ENCODE measurements at places on chromosomes 5 and 9. TPM values are rescaled to one million over a fixed set of nuclear protein-coding genes. Genes with fewer than 3 reads are reported as not detected.

Gene PDE8B
- 0.17 TPM for total RNA-seq

Gene STKLD1
- total RNA-seq = 0.33 TPM

Gene PPP2R2B
- 0.12 TPM for total RNA-seq

Gene NSMF
- 68.6 TPM for total RNA-seq

Gene ADAMTS19
- not detected for total RNA-seq

GRCh38 chr9:27491154-27491553 is 32.9 kb upstream of the IFNK start:
- DNase-seq = no peak
- H3K4me3 ChIP-seq = no peak overlapping the region
- H3K36me3 ChIP-seq = no peaks in the 10 kb centered on the region

GRCh38 chr9:99362321-99362720 is 140.2 kb downstream of the SEC61B start:
- DNase-seq = no peak
- H3K27ac ChIP-seq = no peak overlapping the region
- H3K36me3 ChIP-seq = no peaks in the 10 kb centered on the region

GRCh38 chr9:78314953-78315870 is 18.3 kb downstream of the PSAT1 start:
- H3K27ac ChIP-seq = peak overlapping the region; percentile 64
- H3K27me3 ChIP-seq = no peaks in the 10 kb centered on the region
- DNase-seq = no peak
- H3K4me3 ChIP-seq = no peak overlapping the region
- H3K4me1 ChIP-seq = peaks cover 9% of the 10 kb centered on the region

DNA sequence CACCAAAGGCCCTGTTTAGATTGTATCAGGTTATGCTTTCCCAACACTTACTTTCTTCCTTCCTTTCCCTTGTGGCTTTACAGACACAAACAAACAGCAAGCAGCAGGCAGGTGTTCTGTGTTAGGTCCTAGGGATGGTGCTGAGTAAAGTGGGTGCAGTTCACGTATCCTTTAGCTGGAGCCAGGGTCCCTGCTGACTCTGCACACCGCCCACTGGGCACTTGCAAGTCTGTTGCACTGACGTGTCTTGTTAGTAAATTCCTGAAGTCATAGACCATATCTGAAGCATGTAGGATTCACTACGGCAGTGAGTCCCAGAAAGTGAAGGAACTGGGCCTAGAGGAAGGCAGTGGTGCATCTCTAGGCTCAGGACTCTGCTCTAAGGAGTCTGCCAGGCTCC is 96.5 kb downstream of the DAPK1 start:
- DNase-seq = no peak
- H3K27me3 ChIP-seq = peaks cover 2% of the 10 kb centered on the region
- H3K4me3 ChIP-seq = no peak overlapping the region
- no peaks in the 10 kb centered on the region for H3K4me1 ChIP-seq

- peak; percentile 81 for DNase-seq
- H3K27ac ChIP-seq = peak overlapping the region; percentile 98
- peak overlapping the region; percentile 56 for H3K4me3 ChIP-seq
- H3K27me3 ChIP-seq = no peaks in the 10 kb centered on the region
- H3K4me1 ChIP-seq = peaks cover 58% of the 10 kb centered on the region
Measured at GRCh38 chr9:91177661-91178280, 183.9 kb downstream of the AUH start.

DNA sequence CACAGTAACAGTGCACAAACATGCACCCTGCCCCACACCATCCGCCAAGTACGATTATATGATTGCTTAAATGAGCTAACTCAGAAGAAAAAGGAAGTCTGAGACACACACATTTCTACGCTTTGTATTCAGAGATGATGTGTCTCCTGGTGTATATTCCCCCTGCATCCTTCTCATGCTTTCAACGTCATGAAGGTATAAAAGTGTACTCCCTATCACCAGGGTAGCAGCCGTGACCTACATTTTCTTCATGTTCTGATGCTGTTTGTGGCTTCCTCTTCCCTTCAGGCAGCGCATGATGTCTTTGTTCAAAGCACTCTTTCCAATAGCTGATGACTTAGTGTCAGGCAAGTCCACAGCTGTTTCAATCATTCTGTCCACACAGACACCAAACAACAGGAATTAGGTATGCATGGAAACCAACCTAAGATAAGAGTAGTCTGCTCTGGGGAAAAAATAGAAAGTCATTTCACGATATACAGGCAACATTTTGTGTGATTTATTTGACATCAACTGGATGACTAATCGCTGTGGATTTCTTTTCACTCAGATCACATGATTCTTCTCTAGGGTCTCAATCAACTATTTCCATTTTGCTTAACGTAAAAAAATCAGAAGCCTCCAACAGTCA is 269.4 kb upstream of the PTGER4 start:
- peaks cover 7% of the 10 kb centered on the region for H3K36me3 ChIP-seq
- DNase-seq = peak; percentile 93
- H3K27me3 ChIP-seq = no peaks in the 10 kb centered on the region

GRCh38 chr9:77589046-77589795 is 58.9 kb downstream of the GNA14 start:
- peaks cover 3% of the 10 kb centered on the region for H3K4me1 ChIP-seq
- H3K27me3 ChIP-seq = peaks cover 2% of the 10 kb centered on the region
- no peak overlapping the region for H3K27ac ChIP-seq

GRCh38 chr9:98057138-98057799 is 737 bp downstream of the NANS start:
- no peak for DNase-seq
- peak overlapping the region; percentile 97 for H3K27ac ChIP-seq
- peaks cover 20% of the 10 kb centered on the region for H3K36me3 ChIP-seq
- H3K4me3 ChIP-seq = peak overlapping the region; percentile 93

DNA sequence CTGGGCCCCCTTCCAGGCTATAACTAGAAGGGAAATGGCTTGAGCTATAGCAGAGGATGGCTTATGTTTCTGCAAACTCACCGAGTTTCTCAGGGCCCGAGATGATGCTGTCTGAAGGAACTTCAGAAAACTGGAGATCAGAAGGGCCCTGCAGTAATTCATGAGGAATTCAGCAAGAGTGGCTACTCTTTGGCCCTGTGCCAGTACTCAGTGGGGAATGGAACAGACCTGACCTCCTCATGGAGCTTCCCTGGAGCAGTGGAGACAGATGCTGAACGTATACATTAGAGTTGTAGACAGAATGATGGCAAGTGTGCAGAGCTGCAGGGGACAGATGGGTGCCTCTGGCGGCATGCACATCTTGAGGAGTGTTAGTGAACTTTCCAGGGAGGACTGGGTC is 17.3 kb upstream of the SMIM32 start:
- peaks cover 4% of the 10 kb centered on the region for H3K27me3 ChIP-seq
- peaks cover 2% of the 10 kb centered on the region for H3K4me1 ChIP-seq
- H3K36me3 ChIP-seq = no peaks in the 10 kb centered on the region
- no peak overlapping the region for H3K4me3 ChIP-seq

DNA sequence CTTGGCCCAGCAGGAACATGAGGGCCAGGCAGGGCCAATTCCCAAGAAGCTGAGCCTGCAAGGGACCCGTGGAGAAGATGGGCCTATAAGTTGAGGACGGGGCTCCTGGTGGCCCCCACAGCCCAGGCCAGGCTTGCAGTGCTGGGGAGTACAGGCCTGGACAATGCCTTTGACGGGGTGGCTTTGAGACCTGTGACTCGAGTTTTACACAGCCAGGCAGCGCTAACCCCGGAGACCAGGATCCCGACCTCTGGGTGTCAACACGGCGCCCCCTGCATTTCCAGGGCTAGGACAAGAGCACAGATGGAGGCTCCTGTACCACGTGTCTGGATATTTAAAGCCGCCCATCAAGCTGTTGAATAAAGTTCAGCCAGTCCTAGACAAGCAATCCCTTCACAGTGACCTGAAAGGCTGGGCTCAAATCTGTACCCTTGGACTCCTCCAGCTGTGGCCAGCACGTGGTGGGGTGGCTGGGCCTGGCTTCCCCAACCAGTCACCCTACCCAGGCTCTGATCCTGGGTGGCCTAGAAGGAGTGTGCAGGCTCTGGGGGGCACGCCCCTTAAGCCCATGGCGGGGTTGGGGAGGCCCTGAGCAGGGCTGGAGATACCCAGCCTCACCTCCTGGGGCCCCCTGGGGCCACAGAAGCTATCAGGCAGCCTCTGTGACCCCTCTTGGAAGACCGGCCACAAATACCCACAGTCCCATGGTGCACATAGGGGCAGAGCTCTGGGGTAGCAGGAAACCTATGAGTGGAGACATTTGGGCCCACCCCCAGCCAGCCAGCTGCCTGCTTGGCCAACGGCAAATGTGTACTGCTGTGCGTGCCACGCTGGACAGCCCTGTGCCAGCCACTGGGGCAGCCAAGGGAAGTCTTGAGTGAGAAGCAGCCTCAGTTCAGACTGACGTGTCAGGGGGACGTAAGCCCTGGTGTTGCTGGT is 88.7 kb downstream of the NTNG2 start:
- no peak overlapping the region for H3K27ac ChIP-seq
- H3K4me1 ChIP-seq = no peaks in the 10 kb centered on the region
- DNase-seq = no peak
- H3K27me3 ChIP-seq = peaks cover 19% of the 10 kb centered on the region
- no peak overlapping the region for H3K4me3 ChIP-seq
- H3K36me3 ChIP-seq = no peaks in the 10 kb centered on the region

DNA sequence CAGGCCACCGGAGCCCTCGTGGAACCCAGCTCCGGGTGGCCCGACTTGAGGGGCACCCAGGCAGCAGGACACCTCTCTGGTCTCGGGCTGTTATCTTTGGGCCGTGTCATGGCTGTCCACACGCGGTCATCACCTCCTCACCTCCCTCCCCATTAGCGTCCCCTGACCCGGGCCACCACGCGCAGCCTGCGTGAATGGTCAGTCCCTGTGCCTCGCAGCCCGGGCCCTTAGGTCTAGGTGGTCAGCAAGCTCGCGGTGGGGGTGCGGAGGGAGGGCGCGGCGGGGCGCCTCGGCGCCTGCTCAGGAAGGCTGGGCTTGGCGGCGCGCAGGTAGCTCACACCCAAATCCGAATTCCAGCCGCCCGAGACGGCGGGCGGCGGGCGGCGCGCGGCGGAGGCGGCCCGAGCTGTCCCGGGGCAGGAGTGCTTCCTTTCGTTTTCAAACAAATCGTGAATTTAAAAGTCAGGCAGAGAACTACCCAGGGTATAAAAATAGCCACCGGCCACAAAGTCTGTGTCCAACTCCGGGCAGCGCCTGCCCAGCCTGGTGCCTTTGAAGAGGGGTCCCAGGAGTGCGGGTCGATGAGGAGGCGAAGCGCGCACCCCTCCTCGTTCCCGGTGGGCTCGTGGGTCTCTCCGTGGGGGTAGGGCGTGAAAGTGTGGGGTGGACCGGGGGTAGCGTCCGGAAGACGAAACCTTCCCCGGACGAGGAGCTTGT is 1.0 kb upstream of the RXRA start:
- H3K36me3 ChIP-seq = no peaks in the 10 kb centered on the region
- peak; percentile 72 for DNase-seq
- H3K27me3 ChIP-seq = peaks cover 34% of the 10 kb centered on the region
- H3K4me1 ChIP-seq = peaks cover 7% of the 10 kb centered on the region
- H3K4me3 ChIP-seq = peak overlapping the region; percentile 73
- H3K27ac ChIP-seq = no peak overlapping the region

DNA sequence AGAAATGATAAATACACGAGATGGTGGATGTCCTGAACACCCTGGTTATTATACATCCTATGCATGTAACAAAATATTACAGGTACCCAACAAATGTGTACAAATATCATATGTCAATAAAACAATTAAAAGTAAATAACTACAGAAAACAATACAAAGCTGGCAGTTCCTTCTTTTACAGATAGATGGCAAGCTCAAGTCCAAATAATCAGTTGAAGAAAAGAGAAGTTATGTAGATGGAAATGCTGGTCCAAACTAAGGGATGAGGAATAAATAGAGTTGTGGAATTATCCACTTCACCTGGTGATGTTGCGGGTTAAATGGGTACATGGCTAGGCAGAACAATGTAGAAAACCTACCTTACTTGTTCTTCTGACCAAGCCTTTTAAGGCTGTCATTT is 79.4 kb downstream of the PALM2AKAP2 start:
- no peaks in the 10 kb centered on the region for H3K4me1 ChIP-seq
- H3K27ac ChIP-seq = no peak overlapping the region
- no peak overlapping the region for H3K4me3 ChIP-seq
- DNase-seq = no peak
- H3K36me3 ChIP-seq = no peaks in the 10 kb centered on the region

GRCh38 chr5:98296426-98296825 is 477.0 kb upstream of the RGMB start:
- no peak overlapping the region for H3K4me3 ChIP-seq
- peaks cover 4% of the 10 kb centered on the region for H3K27me3 ChIP-seq
- H3K4me1 ChIP-seq = no peaks in the 10 kb centered on the region
- DNase-seq = no peak
- no peaks in the 10 kb centered on the region for H3K36me3 ChIP-seq

DNA sequence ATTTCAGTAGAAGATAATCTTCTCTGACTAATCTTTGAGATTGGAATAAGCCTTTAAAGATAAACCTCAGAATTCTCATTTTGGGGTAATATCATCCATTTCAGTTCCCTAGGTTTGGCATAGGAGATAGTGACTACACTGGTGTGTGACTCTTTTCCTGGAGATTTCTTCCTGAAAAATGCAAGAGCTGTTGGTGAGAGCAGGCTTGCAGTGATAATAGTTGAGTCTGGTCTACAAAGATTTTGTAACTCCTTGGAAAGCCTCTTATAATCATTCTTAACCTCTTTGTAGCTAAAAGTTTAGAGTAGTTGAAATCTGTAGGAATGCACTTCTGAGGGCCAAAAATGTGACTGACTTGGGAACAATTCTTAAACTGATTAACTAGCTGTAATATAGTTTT is 23.4 kb downstream of the RANBP17 start:
- no peaks in the 10 kb centered on the region for H3K4me1 ChIP-seq
- H3K4me3 ChIP-seq = no peak overlapping the region
- H3K27ac ChIP-seq = no peak overlapping the region
- no peak for DNase-seq

DNA sequence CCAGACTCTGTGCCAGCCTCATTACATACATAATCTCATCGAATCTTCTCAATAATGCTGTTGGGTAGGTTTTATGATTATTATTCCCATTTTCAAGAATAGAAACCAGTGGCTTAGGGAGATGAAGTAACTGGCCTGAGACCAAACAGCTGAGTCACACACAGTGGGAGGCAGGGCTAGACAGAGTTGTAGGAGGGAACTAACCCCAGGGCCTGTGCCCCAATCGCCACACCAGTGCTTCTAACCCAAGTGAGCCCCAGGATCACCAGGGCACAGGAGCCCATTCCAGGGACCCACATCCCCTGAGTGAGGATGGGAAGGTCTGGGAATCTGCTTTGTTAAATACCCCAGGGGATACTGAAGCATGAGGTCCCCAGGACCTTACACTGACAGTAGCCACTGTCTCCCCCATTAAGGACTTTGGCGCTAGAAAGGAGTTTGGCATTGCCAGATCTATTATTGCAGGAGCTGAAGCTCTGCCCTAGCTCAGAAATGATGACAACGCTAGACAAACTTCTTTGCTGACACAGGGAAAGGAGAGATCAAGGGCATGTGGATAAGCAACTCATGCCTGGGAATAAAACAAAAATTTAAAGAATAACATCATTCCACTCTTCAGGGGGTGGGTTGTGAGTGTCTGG is 63.8 kb upstream of the PPARGC1B start:
- H3K4me1 ChIP-seq = peaks cover 3% of the 10 kb centered on the region
- no peak overlapping the region for H3K27ac ChIP-seq
- H3K36me3 ChIP-seq = no peaks in the 10 kb centered on the region
